ENCODE measurements at places on chromosomes 7 and 10.

- DNase-seq = no peak
These were observed 147.6 kb upstream of the AOAH start for GRCh38 chr7:36871863-36872262.

DNA sequence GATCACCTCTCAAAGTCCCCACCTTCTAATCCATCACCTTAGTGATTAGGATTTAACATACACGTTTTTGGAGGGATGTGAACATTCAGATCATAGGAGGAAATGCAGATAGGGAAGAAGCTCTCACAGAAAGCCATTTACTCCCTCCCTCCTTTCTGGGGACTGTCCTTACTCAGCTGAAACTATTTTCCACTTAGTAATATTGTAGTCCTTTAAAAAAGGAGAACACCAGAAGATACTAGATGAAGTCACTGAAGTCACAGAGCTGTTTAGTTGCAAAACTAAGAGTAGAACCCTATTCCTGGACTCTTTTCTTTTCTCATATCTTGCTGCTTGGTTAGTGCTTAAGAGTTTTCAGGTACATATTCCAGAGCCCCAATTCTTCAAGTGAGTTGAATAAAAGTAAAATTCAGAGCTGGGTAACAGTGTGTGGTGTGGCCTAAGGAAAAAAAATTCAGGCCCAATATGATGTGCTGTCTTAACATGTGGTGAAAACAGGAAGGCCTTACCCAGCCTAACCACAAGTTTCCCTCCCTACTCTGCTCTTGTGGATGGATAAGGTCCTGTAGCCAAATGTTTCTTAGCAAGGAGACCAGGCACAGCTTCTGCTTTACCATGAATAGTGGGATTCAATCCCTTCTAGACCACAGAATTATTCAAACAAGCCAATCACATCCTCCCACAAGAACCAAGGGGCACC, 135.7 kb downstream of the INHBA start:
- no peak for DNase-seq

GRCh38 chr7:134710854-134711624, 64.4 kb downstream of the BPGM start:
- DNase-seq = no peak

- DNase-seq = no peak
These were observed 89.0 kb downstream of the AMPH start for GRCh38 chr7:38542156-38542555.
